ENCODE measurements at places on chromosomes 11 and 22.

DNA sequence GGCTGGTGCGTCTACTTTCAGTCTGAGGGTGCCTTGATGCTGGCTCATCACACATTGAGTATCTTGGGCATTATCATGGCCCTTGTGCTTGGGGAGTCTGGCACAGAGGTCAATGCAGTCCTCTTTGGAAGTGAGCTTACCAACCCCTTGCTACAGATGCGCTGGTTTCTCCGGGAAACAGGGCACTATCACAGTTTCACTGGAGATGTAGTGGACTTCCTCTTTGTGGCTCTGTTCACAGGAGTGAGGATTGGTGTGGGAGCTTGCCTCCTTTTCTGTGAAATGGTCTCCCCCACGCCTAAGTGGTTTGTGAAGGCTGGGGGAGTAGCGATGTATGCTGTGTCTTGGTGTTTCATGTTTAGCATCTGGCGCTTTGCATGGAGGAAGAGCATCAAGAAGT lies 4.9 kb downstream of the TLCD5 start:
- no peak for DNase-seq

- no peak for DNase-seq
Observed at GRCh38 chr11:58769308-58769707, 37.6 kb upstream of the GLYAT start.

DNA sequence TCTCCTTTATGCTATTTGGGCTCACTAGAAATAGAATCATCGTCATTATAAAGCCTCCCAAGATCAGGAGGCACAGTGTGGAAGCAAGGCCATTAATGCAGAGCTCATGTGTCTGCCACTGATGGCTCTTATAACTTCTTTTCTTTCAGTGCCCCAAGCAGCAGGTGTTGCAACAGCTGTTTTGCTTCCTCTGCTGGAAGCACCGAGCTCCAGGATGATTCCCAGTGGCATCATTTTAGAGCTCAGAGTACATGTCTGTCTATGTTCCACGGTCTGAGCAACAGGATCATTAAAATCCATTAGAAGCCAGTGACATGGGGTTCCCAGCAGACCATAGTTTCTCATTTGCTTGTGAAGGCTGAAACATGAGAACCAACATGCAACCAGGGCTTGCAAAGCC lies 803.0 kb upstream of the FAT3 start:
- no peak for DNase-seq

DNA sequence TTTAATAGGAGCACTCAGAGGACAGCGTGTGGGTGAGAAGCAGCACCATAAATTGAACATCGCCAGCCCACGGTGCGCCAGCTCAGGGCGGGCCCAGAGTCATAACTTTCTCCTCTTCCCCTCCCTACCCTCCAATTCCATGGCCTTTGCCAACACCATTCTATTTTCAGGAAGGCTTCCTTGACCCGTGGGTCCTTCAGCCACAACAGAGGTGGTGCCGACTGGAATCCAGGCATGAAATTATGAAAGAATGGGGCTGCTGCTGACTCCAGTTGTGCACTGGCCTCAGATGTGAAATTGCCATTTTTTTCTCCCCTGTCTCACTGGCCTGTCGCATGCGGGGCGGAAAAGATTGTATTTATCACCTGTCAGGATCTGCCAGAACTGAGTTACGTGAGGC lies 345.9 kb downstream of the MIAT start:
- no peak for DNase-seq

DNA sequence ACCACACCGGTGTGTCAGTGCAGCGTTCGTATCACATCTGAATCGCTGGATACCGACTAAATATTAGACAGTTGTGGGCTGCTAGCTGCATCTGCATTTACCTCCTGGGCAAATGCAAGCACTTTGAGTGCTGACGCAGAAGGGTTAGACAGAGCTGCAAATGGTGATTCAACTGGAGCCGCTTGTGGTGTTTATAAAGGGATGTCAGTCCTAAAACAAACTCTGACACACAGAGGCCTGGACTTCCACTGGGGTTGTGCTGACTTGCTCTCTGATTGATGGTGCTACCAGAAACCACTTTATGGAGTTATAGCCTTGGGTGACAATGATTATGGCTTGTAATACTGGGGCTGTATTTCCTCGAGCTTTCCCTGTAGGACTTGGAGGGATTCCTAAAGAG lies 374.4 kb downstream of the NTM start:
- DNase-seq = no peak

DNA sequence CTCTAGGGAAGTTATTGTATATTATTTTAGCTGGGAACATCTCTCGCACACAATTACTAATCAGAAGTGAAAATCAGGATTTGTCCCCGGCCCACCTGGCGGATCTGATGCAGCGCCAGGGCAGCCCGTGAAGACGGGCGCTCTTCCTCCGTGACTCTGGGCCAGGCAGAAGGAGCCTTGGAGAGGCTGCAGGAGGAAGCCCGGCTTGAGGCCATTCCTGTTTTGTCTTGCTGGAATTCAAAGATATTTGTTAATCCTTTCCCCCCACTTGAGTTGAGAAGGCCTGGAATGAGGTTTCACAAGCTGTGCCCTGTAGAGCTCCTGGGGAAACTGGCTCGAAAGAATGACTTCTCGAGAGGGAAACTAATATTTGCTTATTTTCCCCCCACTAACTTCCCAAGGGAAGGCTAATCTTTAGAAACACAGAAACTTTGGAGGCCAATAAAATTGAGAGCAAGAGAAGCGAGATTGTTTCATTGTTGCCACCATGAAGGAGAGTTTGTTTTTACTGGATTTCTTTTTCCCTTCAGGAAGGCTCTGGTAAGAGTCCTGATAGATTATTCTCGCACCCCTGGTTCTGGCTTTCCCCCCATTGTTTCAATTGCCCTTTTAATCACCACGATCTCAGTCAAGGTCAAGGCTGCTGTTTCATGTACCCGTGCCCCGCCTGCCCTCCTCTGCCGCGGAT lies 92.8 kb upstream of the SEPTIN5 start:
- no peak for DNase-seq

- DNase-seq = no peak
Observed at GRCh38 chr11:3192511-3193372, 25.9 kb downstream of the MRGPRG start.

GRCh38 chr11:101705972-101706371 lies 122.2 kb upstream of the TRPC6 start:
- DNase-seq = no peak

DNA sequence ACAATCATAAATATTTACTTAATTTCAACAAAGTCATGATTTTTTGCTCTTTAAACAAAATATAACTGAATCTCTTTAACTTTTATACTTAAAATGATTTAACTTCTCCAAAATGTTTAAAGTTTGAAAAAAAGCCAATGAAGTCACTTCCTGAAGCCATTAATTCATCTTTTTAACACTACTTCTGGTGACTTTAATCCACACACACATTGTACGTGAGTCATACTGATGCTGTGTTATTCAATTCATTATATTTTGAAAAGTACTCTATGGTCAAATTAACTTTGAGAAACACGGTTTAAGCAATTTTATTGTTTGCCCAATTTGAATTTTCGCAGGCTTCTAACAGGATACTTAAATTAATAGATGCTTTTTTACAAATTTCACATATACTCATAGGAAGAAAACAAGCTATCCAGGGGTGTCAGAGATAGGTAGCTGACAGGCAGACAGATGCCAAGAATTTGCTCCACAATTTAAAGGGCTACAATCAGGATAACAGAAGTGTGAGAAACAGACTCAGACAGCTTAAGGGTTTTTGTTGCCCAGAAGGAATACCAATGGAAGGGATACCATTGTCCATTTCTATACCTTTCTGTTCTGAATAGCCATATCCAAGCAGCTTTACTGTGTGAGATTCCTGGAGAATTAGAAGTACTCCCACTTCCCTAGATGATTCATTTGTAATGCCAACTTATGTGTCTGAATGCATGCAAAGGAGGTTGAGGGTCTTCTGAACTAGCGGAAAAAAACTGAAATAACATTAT lies 118.4 kb downstream of the RBFOX2 start:
- DNase-seq = no peak

DNA sequence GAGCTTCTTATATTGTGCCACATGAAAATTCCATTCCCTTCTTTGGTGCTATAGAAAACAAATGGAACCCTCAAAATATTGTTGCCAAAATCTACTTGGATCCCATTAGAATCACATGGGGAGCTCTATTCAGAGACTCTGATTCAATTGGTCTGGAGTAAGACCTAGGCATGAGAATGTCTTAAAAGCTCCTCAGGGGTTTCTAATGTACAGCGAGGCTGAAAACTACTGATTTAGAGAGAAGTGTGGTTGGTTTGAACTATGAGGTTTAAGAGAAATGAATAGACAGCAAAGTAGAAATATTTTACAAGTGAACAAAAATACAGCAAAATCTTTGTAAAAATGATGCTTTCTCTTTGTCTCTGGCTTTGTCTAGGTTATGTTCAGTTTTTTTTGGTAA lies 514.7 kb downstream of the CNTN5 start:
- DNase-seq = no peak

GRCh38 chr11:66287889-66288670 lies 863 bp downstream of the YIF1A start:
- no peak for DNase-seq

DNA sequence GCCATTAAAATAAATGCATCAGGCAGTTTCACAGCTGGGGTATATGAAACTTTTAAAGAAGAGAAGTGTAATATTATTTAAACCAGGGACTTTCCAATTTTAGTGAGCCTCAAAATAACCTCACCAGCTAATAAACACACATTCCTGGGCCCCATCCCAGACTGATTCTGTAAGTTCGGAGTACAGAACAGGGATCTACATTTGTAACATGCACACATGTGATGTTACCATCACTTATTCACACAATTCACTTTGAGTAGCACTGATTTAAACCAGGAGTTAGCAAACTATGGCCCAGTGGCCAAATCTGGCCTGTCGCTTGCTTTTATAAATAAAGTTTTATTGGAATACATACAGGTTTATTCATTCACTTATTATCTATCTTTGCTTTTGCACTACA lies 62.0 kb downstream of the STK33 start:
- no peak for DNase-seq

All from Karpas-422 (cell line).